ENCODE measurements at places on chromosomes 5 and 9.

DNA sequence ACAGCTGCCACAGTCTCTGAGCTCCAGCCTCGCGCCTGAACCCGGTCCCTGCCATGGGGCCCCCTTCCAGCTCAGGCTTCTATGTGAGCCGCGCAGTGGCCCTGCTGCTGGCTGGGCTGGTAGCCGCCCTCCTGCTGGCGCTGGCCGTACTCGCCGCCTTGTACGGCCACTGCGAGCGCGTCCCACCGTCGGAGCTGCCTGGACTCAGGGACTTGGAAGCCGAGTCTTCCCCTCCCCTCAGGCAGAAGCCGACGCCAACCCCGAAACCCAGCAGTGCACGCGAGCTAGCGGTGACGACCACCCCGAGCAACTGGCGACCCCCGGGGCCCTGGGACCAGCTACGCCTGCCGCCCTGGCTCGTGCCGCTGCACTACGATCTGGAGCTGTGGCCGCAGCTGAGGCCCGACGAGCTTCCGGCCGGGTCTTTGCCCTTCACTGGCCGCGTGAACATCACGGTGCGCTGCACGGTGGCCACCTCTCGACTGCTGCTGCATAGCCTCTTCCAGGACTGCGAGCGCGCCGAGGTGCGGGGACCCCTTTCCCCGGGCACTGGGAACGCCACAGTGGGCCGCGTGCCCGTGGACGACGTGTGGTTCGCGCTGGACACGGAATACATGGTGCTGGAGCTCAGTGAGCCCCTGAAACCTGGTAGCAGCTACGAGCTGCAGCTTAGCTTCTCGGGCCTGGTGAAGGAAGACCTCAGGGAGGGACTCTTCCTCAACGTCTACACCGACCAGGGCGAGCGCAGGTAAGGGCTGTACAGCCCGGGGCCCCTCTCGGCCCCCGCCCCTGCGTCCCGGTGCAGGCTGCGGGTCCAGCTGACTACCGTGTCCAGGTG lies 509 bp downstream of the LVRN start:
- no peak for DNase-seq

- DNase-seq = no peak
Observed at GRCh38 chr9:124455820-124456219, 5.6 kb downstream of the ADGRD2 start.

DNA sequence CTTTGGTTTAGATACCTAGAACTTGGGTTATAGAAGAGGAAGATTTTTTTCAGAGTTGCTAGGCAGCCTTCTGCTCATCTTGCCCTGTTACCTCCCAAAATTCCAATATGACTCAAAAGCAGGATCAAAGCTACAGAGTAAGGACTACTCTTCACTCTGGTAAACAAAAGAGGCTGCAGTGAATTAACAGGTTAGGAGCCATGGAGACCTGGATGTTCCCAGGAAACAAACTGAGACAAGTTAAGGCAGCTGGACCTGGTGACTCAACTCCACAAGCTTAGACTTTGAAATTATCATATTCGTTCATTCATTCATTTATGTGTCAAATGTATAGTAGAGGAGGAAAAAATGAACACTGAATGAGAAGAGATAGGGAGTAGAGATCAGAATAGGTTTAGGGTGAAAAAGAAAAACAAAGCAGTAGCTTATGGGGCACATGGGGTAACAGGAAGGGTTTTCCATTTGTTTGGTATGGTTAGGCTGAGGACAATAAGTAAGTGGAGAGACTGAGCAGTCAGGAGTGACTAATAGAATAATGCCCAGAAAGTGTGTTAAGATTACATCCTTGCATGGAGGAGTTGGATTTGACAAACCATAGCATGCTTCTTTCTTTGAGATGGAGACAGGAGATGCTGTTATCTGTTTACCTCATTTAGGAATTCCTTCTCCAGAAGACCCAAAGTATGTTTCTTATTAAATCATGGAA lies 464.0 kb upstream of the ZNF608 start:
- no peak for DNase-seq

DNA sequence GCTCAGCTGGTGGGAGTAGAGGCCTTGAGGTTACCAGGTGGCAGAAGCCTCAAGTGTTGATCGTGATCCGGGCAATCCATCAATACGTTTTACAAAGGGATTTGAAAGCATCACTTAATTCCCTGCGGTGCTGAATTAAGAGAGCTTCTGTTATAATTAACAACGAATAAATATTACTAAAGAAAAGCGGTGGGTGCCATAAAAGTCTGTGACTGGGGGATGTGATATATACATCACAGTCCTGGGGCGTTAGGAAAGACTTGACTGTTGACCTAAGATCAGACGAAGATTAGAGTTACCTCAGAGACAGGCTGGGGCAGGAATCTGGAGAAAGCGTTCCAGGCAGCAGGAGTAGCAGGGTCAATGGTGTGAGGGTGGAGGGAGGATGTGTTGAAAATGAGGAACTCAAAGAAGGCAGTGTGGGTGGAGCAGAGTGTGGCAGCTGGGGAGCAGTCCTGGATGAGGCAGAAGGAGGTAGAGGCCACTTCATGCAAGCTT lies 6.7 kb upstream of the C5orf63 start:
- no peak for DNase-seq

DNA sequence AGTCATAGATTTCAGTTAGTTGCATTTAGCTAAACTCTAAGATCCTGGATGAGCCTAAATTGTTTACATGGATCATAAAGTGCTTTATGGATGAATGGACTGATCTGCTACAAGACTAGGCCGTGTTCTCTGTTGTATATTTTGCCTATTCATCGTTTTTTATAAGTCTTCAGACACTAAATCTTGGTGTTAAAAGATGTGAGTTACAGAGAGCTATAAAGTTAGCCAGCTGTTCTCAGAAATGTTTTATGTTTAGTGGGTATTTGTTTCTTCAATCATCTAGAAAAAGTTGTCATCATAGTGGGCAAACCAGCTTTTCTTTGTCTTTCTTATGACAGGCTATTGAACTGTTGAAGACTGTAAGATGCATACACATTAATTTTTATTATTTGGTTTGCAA lies 585.8 kb upstream of the SEMA6A start:
- no peak for DNase-seq

GRCh38 chr5:58731641-58732040 lies 148.8 kb downstream of the RAB3C start:
- no peak for DNase-seq

DNA sequence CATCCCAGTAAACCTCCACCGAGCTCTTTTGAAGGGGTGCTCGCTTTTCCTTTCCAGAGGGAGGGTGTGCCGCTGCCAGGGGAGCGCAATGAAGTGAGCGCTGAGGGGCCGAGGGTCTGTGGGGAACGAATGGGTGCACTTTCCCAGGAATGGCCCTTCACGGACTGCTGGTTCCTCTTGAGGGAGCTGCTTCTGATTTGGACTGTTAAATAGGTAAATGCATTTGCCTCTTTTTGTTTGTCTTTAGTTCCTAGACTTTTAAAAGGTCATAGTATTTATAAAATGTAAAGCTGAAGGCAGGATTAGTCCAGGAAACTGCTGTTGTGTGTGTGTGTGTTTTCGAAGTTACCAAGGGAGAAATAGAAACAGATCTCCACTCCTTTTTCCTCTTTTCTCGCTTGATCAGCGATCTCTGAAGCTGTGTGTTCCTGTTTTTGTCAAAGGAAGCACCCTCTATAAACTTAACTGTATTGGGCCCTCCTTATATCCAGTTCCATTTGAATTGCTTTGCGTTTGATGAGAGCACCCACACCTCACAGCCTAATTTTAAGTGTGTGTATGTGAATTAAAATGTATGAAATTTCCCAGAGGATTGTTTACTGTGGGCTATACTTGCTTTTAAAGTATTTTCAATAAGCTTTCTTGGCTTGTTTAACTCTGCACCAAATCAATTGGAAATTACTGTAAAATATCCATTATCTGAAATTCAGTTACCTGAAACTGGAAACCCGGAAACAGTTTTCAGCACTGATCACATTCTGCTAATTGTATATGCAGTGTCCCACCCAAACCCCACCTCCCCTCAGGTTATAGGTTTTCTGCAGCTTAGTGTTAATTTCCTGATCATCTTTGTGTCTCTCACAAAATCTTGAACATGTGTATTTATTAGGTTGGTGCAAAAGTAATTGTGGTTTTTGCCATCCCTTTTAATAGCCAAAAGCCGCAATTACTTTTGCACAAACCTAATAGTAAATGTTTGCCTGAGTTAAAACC lies 966 bp downstream of the SNX2 start:
- DNase-seq = no peak

DNA sequence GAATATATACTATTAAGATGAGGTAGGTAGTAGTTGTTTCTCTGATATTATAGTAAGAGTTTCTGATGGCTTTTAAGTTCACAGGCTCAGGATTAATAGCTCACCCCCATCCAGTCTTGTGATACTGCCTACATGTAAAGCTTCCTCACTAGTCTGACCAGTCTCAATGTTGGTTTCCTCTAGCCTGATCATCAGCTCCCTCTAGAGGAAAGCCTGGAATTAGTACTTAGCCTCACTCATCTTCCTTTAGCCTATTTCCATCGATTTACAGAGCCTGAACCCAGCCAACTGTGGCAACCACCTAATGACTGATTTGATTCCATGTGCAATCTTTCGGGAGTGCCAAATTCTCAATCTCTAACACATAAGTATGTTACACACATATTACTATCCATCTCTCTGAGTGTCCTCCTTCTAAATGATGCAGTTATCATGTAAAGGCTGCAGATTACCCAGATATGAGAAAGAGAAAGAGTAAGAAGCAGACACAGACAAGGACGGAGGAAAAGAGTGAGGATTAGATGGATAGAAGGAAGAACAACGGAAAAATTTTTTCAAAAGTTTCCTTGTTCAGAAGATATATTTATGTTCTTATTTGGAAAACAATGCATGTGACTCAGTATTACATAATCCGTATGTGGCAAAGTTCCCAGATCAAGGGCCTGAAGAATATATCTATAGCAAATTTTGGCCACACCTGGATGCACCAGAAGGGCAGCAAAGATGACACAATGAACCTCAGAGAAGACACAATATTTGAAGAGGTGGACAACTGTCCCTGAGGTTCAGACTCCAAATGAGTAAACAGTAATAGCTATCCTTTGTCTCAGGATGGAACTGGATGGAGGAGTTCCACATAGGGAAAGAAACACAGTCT lies 333.7 kb downstream of the ELAVL2 start:
- no peak for DNase-seq

GRCh38 chr9:110942522-110942921 lies 95.7 kb downstream of the LPAR1 start:
- DNase-seq = no peak

DNA sequence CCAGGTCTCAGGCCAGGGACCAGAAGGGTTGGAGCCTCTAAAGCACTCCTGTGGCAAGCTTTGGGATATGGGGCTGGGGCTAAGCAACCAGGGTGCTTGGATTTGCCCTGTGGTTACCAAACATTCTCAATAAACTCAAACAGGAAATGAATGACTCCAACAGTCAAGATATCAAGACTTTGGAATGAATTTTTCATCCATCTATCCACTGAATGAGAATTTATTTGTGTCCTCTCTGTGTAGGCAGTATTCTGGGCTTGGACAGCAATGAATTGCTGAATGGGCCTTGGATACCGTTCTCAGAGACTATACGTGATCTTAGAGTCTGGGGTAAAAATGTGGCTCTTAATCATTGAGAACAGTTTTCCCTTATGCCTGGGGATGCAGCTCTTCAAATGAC lies 212.5 kb downstream of the DAB2IP start:
- no peak for DNase-seq

DNA sequence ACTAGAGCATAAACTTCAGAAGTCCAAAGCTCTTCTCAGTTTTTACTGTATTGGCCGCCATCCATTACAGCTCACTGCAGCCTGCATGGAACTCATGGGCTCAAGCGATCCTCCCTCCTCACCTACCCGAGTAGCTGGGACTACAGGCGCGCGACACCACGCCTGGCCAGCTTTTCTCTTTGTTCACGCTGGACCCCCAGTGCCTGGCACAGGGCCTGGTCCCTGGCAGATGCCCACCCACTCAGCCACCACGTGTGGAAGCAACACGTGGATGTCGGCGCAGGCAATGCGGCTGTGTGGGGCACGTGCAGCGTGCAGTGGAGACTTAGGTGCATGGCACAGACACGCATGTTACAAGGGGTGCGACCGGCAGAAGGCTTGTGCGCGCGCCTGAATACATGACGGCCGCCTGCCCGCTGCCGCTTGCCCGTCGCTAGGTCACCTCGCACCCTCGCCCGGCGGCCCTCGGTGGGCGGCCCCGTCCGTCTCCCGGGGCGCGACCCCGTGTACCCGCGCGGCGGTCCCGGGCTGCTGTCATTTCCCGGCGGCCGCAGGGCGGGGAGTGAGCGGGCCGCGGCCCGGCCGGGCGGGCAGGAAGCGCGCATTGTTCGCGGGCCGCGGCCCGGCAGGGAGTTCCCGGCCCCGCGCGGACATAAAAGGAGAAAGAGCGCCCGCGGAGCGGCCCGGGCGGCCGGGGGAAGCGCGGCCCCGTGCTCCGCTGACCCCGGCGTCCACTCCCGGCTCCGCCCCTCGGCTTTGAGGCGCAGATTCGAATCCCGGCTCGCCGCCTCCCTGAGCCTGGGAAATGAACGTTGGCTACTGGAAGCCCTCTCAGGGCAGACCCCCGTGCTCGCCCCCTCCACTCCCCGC lies 24.1 kb upstream of the PTGS1 start:
- DNase-seq = no peak

GRCh38 chr9:113564498-113565237 lies 101.1 kb downstream of the RGS3 start:
- no peak for DNase-seq

DNA sequence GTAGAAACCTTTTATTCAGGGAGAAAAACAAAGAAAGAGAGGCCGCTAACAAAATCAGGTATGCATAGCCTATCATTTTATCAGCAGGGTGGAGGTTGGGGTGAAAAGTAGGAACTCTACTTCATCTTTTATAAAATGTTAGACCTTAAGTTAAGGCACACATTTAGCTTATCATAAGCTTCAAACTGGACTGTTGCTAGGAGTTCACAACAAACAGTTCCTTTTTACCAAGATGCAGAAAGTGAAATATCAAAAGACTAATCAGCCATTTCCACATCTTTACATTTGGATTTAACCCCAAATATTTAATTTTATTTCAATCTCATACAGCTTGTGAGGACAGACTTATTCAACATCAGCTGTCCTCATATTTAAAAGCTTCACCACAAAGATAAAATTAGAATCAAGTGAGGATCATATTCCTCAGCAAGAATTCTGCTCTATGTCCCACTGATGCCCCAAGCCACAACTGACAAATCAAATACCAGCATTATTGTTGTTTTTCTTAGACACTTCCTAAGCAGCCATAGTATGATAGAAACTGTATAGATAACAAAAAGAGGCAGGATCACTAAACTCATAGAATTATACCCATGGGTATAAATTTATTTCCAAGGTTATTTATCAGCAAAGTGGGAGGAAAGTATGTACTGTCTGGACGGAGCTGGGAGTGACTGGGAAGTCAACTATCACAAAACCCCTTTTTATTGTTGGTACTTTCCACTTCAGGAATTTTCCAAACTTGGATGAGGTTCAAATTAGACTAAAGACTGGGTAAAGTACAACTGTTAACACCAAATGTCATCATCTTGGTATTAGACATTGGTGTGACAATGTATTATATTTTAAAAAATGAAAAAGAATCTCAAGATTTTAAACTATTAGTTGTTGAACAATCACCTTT lies 29.9 kb upstream of the MYOT start:
- DNase-seq = no peak

DNA sequence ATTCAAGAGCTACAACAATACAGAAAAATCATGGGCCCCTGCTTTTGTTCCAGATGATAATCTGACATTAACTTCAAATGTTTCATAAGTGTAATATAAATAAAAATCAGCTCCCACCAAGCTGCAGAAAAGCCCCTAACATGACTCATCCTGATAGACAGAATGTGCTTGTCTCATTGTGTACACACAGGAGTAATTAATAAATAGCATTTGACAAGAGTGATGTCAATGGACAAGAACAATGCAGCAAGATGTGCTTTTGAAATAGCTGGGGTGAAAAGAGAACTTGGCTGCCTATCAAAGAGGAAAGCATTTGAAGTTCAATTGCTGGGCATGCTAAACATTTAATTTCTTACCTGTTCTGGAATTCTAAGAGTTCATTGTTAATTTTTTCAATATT lies 79.2 kb downstream of the DNAH5 start:
- no peak for DNase-seq
